Heart right ventricle (tissue), 16 donors: ENCODE measurements at places on chromosomes 12 and 14. TPM values are rescaled to one million over a fixed set of nuclear protein-coding genes. Genes with fewer than 3 reads are reported as not detected.

The DIO3 gene
- polyA plus RNA-seq = 0.28 TPM

The CCNB1IP1 gene
- polyA plus RNA-seq = 105 TPM

The CABP1 gene
- polyA plus RNA-seq = 12.0 TPM

The GLI1 gene
- polyA plus RNA-seq = 0.45 TPM

The SOAT2 gene
- polyA plus RNA-seq = not detected

The KRT77 gene
- polyA plus RNA-seq = not detected

The RBP5 gene
- polyA plus RNA-seq = 0.66 TPM

The TMPRSS12 gene
- polyA plus RNA-seq = not detected

The EID3 gene
- 0.48 TPM for polyA plus RNA-seq

The FERMT2 gene
- polyA plus RNA-seq = 45.7 TPM

The DCN gene
- polyA plus RNA-seq = 315 TPM

The VRTN gene
- not detected for polyA plus RNA-seq

The IL22 gene
- not detected for polyA plus RNA-seq

The SAV1 gene
- polyA plus RNA-seq = 10.2 TPM

The KRT86 gene
- polyA plus RNA-seq = 0.01 TPM

The TPH2 gene
- not detected for polyA plus RNA-seq

The SLCO1A2 gene
- not detected for polyA plus RNA-seq

The NFATC4 gene
- 28.7 TPM for polyA plus RNA-seq

The RTL1 gene
- not detected for polyA plus RNA-seq

The APOF gene
- not detected for polyA plus RNA-seq

The ZC2HC1C gene
- polyA plus RNA-seq = 14.6 TPM

The SRSF9 gene
- polyA plus RNA-seq = 29.8 TPM

The LRRC10 gene
- polyA plus RNA-seq = 31.4 TPM

The PLEKHH1 gene
- polyA plus RNA-seq = 2.3 TPM

The C12orf50 gene
- not detected for polyA plus RNA-seq

The CRY1 gene
- polyA plus RNA-seq = 5.1 TPM

The IRAK3 gene
- polyA plus RNA-seq = 5.4 TPM

The TAS2R30 gene
- polyA plus RNA-seq = not detected

The FLVCR2 gene
- 1.7 TPM for polyA plus RNA-seq

The MIP gene
- not detected for polyA plus RNA-seq

The CAPZA3 gene
- polyA plus RNA-seq = not detected

The RACGAP1 gene
- polyA plus RNA-seq = 2.6 TPM

The COQ10A gene
- 245 TPM for polyA plus RNA-seq

The ANKRD33 gene
- 0.01 TPM for polyA plus RNA-seq

The FOXN4 gene
- polyA plus RNA-seq = not detected

The RASAL1 gene
- not detected for polyA plus RNA-seq

The VWF gene
- polyA plus RNA-seq = 104 TPM

The NPFF gene
- polyA plus RNA-seq = not detected

The PITPNM2 gene
- polyA plus RNA-seq = 16.5 TPM

The MFAP5 gene
- polyA plus RNA-seq = 25.8 TPM
